ENCODE measurements at places on chromosomes 6 and 20.

DNA sequence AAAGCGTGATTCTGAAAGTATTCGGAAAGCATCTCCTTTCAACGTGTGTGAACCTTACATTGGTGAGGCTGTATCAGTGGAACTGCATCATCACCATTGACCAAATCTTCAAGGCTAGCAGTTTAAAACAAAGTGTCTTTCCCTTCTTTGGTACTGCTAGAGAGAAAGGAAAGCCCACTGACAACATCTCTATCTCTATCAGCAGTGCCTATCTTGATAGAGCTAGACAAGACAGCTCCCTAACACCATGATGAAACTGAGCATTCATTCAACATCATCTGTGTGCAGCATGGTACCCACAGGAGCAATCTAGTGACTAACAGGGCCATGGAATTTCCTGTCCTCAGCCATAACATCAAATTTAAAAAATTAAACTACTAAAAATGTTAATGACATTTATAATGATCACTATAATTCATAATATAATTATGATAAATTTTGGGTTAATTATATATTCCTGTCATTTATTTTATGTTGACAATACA, 31.5 kb upstream of the EDN1 start:
- no peak for DNase-seq

GRCh38 chr20:48578397-48579098, 249.3 kb downstream of the PREX1 start:
- no peak for DNase-seq

DNA sequence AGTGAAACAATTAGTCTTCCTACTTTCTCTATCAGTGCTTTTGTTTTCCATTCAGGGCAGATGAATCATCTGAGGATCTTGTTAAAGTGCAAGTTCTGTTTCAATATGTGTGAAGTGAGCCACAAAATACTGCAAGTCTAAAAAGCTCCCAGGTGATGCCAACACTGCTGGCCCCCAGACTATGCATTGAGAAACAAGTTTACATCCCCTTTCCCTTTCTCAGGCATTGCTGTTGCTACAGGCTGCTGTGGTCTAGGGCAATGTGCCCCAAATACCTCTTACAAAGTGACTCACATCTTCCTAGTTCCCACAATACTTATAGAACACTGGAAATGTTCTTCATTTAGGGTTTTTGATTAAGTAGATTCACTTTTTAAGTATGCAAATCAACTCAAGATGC, 31.8 kb downstream of the ABRACL start:
- DNase-seq, result no peak

DNA sequence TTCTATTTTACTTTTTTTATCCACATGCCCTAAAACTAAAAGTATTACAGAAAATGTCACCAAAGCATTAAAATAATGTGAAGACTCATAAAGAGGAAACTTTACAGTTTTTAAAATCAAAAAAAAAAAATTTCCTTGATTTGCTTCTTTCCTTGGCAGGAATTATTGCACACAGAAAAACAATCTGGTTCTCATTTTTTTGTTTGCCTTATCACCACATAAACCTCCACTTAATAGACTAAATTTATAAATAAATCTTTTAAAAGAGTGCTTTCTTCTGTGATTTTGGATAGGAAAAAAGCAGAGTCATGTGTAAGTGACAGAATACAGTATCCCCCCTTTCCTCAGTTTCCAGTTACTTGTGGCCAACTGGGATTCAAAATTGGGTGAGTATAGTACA, 695.1 kb upstream of the CITED2 start:
- no peak for DNase-seq

GRCh38 chr20:19809505-19809904, 51.4 kb downstream of the RIN2 start:
- DNase-seq, result no peak
